ENCODE measurements at places on chromosomes 16 and 17.

DNA sequence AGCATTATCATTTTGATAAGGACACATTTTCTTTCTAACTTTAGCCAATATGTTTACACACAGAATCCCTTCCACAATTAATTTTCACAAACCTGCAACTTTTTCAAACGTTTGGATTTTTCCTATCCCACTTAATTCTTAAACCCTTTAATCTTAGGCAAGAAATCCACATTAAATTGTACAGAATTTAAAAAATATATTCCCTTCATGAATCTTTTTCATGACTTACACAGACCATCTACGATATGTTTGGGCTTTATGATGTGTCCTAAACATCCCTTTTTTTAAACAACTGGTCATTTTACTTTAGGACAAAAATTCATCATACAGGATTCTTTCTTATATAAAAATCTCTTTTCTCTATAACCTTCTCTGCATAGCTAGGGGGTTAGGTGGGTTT lies 241.5 kb upstream of the CNTNAP4 start:
- no peak for DNase-seq

- no peak for DNase-seq
Measured at GRCh38 chr17:40949418-40949817, 12.0 kb upstream of the KRT23 start.

DNA sequence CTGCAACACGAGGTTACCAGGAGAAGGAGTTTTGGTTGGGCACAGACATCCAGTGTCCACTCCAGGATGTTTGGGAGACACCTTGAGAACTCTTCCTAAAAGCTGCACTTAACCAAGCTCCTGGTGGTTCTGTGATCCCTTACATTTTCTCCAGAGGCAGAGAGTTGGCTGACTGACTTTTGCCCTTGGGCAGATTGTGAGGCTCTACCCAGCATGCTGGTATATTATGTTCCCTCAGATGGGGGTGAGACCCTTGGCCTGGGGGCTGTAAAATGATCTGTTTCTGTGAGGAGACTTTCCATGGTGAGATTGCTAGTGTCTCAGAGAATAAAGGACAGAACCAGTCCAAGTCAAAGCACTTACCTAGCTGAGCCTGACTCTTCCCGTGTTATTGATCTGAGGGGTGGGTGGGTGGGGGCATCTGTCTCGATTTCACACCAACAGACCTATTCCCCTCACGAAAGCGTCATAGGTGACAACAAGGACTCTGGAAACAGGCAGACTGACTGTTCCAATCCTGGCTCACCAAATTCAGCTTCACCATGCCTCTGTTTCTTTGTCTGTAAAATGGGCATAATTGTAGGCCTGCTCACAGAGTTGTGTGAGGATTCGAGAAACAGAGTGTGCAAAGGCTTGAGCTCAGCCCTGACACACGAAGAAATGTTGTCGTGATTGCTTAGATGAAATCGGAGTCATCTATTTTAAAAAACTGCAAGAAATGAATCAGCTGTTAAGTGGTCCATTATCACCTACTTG lies 12.2 kb downstream of the USB1 start:
- no peak for DNase-seq

DNA sequence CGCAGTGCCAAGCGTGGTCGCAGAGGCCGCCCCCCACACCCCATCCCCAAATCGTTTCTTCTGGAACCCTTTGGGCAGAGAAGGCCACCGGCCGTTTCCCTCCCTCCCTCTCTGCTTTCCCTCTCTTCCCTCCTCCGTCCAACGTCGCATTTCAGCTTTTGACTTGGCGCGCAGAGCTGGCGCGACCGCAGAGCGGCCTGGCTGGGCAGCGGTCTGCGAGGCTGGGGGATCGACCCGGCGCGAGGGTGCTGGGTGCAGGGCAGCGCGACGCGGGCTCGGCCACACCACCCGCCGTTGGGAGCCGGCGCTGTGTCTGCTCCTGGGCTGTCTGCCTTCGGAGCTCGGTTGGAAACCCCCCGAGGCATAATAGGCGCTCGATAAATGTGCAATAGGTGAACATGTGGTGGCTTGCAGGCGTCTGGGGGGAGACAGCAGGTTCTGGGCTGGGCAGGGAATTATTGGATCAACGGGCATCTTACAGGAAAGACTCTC lies 2.8 kb upstream of the NTN3 start:
- no peak for DNase-seq

GRCh38 chr16:29977063-29977825 lies 3.6 kb downstream of the TAOK2 start:
- no peak for DNase-seq

Measured in GM12891 (cell line).